ENCODE measurements at places on chromosomes 11 and 22. TPM values are rescaled to one million over a fixed set of nuclear protein-coding genes. Genes with fewer than 3 reads are reported as not detected.

- DNase-seq, result peak; percentile 37
Observed at GRCh38 chr11:78149646-78150045, 10.2 kb upstream of the ALG8 start.

DNA sequence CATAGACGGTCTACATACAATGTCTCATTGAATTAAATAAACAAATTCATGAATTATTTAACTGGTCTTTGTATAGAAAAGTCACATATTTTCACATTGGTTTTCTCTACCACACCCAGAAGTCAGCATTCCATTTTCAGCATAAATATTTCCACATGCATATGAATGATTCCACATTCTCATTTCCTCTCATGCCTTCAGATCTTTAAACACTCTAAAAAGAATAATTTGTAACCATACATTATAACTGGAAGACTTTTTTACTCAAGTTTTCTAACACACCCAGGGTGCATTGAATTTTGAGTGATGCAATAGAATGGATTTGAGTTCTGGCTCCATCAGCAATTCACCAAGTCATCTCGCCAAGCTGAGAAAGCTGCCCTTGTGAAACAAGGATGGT lies 501.8 kb upstream of the TENM4 start:
- DNase-seq, result no peak

- no peak for DNase-seq
Observed at GRCh38 chr11:61092908-61093763, 9.2 kb upstream of the CD5 start.

The MRE11 gene
- total RNA-seq, result 8.1 TPM

DNA sequence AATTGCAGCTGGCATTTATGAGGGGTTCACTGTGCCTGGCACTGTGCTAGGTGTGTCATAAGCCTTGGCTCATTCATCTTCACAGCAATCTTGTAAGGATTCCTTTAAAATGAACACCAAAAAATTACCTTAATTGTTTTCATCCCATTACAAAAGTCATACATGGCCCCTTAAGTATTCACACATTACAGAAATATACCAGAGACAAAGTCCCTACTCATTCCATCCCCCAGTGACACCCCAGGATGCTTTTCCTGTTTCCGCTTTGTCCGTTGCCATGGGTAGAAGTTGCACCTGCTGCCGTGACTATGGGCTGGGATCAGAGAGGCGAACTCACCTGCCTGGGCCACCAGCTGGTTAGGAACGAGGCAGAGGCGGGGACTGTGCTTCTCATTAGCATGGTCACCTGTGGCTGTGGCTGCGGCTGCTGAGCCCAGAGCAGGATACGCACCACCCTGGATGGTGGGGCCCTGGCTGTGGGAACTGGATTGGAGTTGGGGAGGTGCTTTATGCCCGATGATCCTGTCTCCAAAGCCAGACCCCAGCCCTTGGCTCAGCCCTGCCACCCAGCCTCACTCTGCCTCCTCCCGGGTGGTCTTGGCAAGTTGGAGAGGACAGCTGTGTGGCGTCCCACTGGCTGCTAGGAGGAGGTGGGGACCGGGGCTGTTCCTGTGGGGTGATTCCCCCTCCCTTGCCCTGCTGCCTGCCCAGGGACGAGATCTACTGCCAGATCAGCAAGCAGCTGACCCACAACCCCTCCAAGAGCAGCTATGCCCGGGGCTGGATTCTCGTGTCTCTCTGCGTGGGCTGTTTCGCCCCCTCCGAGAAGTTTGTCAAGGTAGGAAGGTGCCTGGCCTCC lies 60.8 kb downstream of the MYO7A start:
- DNase-seq, result no peak

DNA sequence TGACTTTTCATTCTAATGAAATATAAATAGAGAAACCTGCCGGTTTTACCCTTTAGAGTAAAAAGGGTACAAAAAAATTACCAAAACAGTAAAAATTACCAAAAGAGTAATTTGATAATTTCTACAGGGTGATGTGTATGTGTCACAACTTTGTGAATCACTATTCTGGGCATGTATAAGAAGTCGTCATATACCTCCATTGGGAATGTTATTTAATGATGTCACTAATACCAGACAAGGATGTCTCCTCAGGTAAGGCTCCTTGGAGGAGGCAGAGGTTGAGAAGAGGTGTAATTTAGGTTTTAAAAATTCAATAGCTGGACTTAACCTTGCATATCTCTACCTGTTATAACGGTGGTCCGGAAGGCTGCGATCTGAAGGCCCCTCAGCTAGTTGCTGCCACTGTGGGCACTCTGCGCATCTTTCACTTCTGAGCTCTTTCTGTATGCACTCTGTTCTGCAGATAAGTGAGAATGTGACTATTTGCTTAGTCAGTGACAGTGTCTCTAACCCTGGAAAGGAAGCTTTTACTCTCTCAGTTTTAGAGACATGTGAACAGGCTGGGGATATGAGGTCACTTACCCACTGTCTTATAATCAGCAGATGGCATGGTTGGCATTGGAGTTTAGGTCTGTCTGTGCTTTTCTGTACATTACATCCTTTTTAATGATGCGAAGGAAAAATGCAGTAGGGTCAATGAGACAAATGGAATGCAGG lies 987 bp upstream of the NCR3LG1 start:
- DNase-seq, result no peak

DNA sequence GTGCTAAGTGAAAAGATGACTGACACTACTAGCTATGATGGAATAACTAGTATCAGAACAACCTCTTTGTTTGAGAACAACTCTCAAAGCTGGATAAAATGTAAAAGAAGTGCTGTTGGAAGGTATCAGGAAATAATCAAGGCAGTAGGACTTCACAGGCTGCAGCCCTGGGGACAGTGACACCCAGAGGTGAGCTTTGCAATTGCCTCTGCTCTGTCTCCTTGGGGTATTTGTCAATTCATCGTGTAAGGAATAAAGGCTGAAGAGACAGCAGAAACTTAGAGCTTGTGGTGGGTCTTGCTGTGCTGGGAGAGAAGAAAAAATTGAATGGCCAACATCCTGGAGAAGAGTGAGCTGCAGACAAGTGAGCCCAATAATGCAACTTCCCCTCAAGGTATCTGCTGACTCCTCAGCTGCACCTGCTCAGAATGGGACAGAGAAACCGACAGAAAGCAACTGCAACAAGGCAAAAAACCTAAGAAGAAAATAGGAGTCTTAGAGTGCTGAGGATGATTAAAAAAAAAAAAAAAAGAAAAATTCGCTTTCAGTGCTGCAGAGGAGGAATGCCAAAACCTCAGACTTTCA lies 141.1 kb downstream of the RCN1 start:
- peak; percentile 19 for DNase-seq

DNA sequence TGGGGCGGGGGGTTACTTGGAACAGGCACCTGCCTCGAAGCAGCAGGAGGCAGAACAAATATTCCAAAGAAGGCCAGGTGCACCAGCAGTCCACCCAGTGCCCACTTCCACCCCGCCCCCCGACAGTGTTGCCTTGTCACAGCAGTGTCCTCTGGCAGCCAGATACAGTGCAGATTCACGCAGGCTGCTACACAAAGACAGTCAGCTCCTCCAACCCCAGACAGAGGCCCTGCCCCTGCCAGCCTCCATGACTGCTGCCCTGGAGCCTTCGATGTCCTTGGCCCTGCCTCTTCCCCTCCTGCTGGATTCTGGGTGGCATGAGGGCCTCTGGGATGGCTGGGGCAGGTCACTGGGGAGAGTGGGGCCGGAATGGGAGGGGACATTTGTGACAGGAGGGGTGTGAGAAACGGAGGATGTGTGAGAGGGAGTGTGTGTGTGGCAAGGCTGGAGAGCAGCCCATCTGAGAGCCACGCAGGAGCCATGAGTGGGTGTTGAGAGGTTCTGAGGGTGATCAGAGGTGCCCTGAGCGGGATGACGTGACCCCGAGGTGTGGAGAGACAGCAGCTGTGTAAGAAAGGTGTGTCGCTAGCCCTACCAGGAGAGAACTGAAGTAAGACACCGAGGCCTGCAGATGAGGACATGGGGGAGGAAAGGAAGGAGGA lies 173.7 kb downstream of the CEP164 start:
- no peak for DNase-seq

DNA sequence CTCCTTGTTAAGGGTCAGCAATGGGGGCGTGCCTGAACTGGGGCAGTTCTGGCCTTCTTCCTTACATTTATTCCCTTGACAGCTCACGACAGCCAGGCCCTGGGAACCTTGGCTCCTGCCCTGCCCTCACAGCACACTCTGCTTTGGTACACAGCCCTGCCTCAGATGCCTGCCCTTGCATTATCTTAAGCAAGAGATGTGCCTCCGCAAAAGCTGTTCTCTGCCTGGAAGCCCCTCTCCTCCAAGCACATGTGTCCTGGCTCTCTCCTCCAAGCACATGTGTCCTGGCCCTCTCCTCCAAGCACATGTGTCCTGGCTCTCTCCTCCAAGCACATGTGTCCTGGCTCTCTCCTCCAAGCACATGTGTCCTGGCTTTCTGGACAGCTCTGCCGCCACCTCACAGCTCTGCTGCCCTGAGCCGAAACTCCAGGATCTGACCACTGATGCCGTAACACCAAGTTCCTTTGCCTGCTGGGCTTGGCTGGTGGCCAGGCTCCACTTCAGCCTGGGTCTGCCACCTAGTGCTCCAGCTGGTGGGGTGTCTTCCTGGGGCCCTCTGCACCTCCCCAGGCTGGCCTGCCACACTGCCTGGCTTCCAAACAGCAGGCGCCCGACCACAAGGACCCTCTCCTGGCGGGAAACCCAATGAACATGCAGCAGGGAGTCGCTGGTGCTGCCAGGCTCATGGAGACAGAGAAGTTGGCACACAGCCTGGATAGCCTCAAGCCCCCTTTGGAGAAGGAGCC lies 53.0 kb downstream of the SCUBE1 start:
- DNase-seq, result peak; percentile 39

The C22orf42 gene
- not detected for total RNA-seq

The BRSK2 gene
- total RNA-seq, result 4.0 TPM

DNA sequence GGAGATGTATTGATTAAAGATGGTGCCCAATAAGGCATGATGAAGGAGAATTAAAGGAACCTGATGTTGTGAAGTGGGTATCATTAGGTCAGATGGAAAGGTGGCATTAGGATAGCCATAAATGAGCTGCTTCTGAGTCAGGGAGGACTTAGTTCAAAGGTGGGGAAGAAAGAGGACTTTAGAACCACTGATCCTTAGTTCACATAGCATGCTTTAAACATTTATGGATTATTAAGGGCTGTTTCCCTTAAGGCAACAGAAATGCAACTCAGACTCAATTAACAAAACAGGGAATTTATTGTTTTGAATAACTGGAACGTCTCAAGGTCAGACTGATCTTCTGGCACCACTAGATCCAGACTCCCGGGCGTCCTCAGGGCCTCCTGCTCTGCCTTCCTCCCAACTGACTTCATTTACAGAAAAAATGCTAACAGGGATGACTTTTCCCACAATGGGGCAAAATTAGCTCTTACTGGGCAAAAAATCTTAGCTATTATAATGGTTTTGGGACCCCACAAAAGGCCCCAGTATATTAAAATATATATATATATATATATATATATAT lies 1526.0 kb downstream of the TBC1D22A start:
- DNase-seq, result no peak

The CLMP gene
- under 0.01 TPM for total RNA-seq

- DNase-seq, result no peak
Observed at GRCh38 chr22:22657712-22658111, 13.3 kb downstream of the GGTLC2 start.

The APBB1 gene
- total RNA-seq, result 23.7 TPM

The OR56A1 gene
- not detected for total RNA-seq

DNA sequence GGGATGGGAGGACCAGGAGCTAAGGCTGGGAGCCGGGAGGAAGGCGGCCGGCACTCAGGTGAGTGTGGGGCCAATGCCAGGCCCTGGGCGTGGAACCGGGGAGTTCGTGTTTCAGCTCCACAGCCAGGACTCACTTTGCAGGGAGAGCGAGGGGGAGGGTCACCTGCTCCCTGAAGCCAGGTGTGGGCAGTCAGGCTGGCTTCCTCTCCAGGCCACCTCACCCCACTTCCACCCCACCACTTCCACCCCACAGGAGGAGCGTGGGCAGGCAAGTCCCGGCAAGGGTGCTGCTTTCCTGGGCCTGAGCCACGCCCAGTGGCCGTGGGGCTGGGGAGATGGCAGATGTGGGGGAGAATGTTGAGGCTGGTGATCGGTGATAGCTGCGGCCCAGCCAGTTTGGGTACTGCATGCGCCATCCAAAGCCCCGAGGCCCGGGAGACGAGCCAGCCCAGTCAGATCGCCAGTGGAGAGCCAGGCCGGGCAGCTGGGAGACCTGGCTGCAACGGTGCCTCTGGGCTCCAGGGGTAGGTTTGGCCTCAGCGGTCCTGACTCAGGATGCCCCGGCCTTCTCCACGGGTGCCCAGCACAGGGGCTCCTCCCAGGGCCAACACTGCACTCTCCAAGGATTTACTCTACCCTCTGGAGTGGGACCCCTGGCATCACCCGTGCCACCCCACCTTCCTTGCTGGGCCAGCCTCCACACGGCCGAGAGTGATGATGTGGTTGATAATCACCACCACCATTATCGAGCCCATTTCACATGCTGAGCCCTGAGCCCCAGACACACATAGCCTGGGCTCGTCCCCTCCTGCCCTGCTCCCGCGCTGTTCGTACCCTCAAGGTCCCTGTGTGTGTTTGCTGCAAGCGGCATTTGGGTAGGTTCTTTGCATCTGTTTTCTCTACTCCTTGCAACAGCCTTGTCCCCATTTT lies 93.8 kb downstream of the WNT7B start:
- DNase-seq, result no peak

The SCN4B gene
- not detected for total RNA-seq

GRCh38 chr11:16252373-16252772 lies 104.0 kb downstream of the SOX6 start:
- no peak for DNase-seq

All from hematopoietic multipotent progenitor cell (in vitro differentiated cells).